ENCODE measurements at places on chromosomes 5 and 9.

GRCh38 chr5:173928871-173929574 is 40.9 kb downstream of the CPEB4 start:
- no peak for DNase-seq

DNA sequence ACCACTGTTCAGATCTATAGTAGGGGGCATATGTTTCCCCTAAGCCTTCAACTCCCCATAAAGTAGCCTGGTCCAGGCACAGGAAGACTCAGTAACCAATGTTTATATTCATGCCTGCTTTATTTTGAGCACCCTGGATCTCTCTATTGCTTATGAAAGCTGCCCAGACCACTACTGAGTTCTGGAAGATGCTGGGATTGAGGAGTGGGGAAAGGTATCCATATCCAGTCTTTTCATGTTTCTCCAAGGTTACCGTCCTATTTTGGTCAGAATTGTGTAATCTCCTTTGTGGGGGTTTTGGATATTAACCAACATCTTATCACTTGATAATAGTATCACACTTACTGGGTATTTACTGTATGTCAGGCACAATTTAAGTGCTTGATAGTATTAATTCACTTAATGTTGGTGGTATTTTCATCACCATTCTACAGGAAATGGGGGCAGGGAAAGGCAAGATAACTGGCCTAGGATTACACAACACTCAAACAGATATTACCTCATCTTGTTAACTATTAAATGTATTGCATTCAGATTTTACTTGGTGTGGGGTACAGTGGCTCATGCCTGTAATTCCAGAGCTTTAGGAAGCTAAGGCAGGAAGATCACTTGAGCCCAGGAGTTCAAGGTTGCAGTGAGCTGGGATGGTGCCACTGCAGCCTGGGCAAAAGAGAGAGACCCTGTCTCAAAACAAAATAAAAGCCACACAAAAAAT is 36.3 kb downstream of the RUSC2 start:
- DNase-seq, result no peak

- DNase-seq, result no peak
Observed at GRCh38 chr5:95331358-95331757, 46.5 kb upstream of the MCTP1 start.

GRCh38 chr9:73863924-73864323 is 633.2 kb upstream of the RORB start:
- DNase-seq, result no peak

GRCh38 chr5:110351430-110351829 is 375.0 kb downstream of the TMEM232 start:
- no peak for DNase-seq

- DNase-seq, result no peak
Observed at GRCh38 chr5:76290321-76290757, 112.7 kb upstream of the IQGAP2 start.

- no peak for DNase-seq
Observed at GRCh38 chr5:172630482-172630881, 10.6 kb upstream of the NEURL1B start.

DNA sequence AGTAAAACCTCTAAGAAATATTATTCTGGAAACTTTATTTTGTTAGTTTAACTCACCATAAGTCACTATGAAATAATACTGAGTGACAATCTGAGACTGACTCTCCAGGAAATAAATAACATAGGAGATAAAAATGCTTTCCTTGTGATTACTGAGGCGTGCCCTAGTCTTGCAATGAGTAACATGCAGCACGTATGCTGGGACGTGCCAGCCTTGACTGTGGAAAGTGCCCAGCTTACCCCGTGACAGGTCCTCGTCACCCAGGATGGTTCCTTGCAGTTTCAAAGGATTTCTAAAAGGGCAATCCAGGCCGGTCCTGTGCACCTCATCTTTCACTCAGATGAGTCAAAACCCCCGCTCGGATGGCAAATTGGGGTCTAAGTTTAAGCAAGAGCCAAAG is 720.8 kb upstream of the ADAMTS16 start:
- no peak for DNase-seq

DNA sequence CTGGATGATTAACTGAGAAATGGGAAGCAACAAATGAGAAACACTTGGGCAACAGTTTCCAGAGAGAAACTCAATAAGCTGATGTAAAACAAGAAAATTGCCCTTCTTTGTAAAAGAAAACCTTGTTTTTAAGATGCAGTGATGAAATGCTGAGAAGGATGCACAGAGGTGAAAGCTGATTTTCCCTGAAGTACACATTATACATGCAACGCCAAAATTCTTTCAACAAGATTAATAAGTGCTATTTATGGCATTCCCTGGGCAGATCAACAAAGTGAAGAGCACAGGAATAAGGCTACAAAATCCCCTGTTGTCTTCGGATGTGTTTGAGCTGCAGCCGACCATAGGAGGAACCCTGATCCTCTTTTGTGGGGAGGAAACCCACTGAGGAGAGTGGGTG is 208.0 kb upstream of the ANKH start:
- DNase-seq, result no peak

- DNase-seq, result no peak
Observed at GRCh38 chr9:34636791-34637355, 714 bp downstream of the SIGMAR1 start.

- DNase-seq, result no peak
Observed at GRCh38 chr9:110015759-110016158, 192.2 kb downstream of the C9orf152 start.

DNA sequence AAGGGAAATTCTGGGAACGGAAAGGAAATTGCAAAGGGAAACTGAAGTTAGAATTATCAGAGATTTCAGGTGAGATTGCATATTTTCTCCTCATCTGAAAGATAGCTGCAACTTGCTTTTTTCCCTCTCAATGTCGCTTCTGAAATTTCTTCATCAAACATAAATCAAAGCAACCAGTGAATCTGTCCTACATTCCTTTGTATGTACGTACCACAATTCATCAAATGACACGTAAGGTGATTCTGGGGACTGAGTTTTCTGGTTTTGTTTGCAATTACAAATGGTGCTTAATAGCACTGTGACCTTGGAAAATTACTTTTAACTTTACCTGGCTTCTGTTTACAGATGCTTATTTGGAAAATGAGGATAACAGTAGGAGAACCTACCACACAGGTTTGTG is 21.9 kb upstream of the CNOT6 start:
- no peak for DNase-seq

- peak; percentile 24 for DNase-seq
Observed at GRCh38 chr9:39587844-39588499, 232.5 kb downstream of the SPATA31A1 start.

DNA sequence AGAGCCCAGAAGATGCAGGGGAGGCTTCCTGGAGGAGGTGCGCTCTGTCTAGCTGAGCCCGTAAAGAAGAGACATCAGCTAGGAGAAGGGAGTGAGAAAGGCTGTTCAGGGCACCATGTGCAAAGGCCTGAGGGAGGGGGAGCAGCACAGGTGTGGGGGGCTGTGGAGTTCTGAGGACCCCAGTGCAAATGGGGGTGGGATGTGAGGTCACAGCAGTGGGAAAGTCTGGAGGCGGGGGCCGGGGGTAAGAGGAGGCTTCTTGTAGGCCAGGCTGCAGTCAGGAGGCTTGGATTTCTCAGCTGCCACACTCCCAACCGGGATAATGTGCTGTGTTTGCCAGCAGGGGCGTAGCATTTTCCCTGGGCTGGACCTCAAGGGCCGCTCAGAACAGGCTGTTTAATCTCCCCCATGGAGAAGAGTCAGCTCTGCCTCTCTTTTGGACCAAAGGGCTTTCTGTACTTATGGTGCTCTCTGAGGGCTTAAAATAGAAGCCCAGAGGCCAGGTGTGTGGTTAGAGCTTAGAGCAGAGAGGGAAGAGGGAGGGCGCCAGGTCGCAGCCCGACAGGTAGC is 5.7 kb downstream of the NEURL1B start:
- DNase-seq, result no peak

DNA sequence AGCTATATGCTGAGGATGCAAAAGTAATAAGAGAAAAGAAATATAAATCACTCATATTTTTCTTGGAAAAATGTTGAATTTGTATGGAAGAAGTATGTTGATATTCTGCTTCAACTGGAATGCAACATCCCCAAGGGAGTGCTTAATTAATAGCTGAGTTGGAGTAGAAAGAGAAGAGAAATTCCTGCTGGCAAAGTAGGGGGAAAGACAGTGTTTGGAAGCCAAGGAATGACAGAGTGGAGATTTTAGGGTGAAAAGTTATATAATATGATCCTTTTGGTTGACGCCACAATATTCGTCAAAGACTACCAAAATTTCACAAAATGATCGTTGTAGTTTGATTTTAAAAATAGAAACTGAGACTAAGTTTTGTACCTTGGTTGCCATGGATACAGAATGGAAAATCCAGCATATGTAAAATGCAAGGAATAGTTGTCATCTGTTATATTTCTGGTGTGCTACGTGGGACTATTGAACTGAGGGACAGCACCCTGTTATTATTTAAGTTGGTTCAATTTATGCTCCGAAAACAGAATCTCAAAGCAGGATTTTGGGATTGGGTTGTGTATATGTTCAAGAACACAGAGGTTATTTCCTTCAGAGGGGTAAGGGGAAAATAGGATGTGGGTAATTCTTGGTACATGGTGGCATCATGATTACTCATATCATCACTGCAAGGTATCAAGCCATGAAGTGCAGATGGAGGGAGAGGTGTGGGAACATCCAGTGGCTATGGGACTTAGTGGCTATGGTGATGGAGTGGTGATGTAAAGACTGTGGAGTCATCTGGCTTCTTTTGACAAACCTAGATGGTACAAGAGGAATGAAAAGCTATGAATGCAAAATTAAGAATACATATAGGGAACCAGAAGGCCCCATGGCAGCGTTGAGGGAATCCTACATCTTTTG is 61.0 kb downstream of the SUB1 start:
- DNase-seq, result no peak

DNA sequence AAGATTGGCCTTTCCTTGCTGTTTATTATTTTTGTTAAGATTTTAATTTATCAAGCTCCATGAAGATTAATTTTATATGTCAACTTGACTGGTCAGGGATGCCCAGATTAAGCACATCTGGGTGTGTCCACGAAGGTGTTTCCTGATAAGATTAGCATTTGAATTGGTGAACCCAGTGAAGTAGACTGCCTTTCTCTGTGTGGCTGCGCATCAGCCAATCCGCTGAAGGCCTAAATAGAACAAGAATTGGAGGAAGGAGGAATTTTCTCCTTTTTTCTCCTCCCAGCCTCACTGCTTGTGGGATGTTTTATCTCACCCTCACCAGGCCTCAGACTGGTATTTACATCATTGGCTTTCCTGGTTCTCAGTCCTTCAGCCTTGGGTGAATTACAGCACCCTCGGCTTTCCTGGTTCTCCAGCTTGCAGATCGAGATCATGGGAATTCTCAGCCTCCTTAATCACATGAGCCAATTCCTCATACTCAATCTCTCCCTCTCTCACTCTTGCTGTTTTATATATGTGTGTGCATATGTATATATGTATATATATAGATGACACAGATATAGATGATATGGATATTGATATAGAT is 135.4 kb upstream of the SPEF2 start:
- no peak for DNase-seq

DNA sequence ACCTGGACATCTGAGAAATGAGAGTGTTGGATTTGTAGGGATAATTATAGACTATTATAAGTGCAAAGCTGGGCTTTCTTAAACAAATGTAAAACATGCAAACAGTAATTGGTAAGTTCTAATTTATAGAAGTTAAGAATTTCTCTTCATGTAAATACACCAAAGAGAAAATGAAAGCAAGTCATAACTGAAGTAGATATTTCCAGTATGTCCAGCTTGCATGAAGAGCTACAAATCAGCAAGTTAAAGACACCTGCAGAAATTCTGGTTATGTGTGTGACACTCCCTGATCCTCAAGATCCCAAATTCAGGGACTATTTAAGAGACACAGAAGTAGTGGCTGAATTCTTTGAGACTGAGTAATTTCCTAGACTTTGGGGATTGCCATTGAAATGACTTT is 308.9 kb downstream of the TLE4 start:
- no peak for DNase-seq

GRCh38 chr5:39505363-39505762 is 80.6 kb upstream of the DAB2 start:
- no peak for DNase-seq

DNA sequence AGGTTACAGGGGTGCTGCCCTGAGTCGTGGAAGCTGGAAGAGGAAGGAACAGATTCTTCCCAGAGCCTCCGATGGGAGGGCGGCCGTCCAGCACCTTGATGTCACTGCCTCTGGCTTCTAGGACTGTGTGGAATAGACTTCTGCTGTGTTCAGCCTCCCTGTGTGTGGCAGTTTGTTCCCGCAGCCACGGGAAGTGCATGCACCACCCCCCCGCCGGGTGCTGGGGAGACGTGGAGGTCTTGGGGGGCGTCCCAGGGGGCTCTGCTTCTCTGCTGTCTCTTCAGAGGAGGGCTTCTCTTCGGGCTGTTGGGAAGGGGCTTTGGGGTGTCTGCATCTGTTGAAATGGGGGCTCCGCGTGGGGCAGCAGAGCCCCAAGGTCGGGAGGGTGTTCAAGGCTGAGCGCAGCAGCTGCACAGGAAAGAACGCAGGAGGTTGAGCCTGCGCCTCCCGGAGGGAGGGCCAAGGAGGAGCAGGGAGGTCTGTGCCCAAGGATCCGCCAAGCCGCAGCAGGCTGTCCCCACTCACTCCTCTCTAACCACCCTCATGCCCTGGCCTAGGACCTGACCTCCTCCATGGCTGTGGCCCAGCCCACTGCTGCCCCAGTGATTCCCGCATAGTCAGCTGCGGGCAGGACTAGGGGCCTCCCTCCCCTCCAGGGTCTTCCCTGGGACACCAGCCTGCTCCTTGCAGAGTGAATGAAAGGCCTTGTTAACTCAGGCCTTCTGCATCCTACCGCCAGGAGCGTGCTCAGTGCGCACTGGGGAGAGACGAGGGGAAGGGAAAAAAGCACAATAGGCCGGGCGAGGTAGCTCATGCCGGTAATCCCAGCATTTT is 45.0 kb downstream of the ROPN1L start:
- no peak for DNase-seq

DNA sequence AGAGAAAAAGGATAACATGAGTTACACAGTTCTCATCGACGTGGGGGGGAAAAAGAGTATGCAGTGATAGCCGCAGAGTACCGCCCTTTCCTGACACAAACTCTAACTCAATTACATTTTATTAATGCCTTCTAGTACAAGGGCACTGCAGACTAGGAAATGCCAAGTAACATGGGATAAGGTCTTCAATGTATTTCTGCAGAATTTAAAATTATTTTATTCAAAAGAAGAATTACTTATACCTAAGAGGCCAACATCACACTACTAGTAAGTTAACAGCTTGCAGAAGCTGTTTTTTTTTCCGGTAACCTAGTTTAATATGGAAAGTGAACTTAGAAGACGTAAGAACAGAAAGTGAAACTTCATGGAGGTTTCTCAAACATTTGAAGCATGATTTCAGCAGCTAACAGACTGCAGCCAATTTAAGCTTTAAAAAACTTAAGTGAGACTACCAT is 3.9 kb downstream of the SETX start:
- DNase-seq, result no peak

Data from retina (tissue), 1 donor.